Activated T-cell treated with anti-CD3 and anti-CD28 coated beads for 48 hours (primary cell): ENCODE measurements at places on chromosomes 4 and X.

DNA sequence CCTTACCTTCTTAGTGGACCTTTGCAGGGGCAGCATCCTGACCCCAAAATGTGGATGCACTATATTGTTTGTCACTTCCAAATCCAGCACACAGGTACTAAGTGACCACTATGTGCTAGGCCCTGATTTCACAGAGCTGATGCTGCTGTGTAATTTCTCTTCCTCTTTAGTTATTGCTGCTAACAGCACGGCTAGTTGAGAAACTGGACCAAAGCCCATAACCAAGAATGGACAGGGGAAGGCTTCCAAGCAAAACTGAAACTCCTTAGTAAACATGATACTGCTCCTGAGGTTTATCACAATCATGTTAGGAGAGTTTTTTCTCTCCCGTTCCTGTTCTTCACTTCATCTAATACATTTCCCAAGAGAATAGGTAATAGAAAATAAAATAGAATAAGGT, 172.9 kb upstream of the TTC29 start:
- no peak for DNase-seq

DNA sequence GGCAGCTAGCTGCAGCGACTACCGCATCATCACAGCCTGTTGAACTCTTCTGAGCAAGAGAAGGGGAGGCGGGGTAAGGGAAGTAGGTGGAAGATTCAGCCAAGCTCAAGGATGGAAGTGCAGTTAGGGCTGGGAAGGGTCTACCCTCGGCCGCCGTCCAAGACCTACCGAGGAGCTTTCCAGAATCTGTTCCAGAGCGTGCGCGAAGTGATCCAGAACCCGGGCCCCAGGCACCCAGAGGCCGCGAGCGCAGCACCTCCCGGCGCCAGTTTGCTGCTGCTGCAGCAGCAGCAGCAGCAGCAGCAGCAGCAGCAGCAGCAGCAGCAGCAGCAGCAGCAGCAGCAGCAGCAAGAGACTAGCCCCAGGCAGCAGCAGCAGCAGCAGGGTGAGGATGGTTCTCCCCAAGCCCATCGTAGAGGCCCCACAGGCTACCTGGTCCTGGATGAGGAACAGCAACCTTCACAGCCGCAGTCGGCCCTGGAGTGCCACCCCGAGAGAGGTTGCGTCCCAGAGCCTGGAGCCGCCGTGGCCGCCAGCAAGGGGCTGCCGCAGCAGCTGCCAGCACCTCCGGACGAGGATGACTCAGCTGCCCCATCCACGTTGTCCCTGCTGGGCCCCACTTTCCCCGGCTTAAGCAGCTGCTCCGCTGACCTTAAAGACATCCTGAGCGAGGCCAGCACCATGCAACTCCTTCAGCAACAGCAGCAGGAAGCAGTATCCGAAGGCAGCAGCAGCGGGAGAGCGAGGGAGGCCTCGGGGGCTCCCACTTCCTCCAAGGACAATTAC, 1.4 kb downstream of the AR start:
- DNase-seq, result no peak

DNA sequence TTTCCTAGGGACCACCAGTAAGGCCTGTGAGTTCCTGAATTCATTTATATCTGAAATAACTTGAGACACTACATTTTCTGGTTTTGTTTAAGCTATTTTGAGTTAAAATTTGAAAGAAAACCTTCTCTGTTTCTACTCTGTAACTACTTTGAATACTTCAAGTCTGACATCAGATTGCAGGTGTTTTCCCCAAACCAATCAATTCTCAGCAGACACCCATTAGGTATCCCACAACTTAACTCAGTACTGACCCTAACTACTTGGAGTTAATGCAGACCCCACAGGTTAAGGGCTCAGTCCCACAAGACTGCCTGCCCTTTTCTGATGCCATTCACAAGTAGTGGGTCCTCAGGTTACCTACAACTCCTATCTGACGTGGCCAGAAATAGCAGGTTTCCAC, 1100.0 kb upstream of the SLIT2 start:
- DNase-seq, result no peak

GRCh38 chrX:20454117-20454516, 187.4 kb upstream of the RPS6KA3 start:
- DNase-seq, result no peak

GRCh38 chrX:34119122-34119521, 13.0 kb downstream of the FAM47A start:
- DNase-seq, result no peak

GRCh38 chrX:40273356-40274050, 175.7 kb upstream of the BCOR start:
- DNase-seq, result no peak

DNA sequence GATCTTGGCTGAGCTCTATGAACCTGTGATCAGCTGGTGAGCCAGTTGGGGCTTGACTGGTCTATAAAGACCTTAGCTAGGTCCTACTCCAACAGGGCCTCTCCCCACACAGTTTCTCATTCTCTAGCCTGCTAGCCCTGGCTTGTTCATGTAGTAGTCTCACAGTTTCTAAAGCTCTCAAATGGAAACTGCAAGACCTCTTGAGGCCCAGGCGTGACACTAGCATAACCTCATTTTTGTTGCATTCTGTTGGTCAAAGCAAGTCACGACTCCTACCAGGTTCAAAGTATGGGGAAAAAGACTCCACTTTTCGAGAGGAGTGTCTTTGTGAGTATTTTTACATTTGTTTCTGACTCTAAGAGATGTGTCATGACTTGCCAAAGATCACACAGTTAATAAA, 50.9 kb downstream of the CEP44 start:
- DNase-seq, result no peak

GRCh38 chrX:866441-866990, 235.9 kb downstream of the SHOX start:
- DNase-seq, result no peak

GRCh38 chr4:7384929-7385890, 49.5 kb downstream of the PSAPL1 start:
- no peak for DNase-seq

- no peak for DNase-seq
These were observed 331.9 kb downstream of the PACRGL start for GRCh38 chr4:21032089-21032645.

DNA sequence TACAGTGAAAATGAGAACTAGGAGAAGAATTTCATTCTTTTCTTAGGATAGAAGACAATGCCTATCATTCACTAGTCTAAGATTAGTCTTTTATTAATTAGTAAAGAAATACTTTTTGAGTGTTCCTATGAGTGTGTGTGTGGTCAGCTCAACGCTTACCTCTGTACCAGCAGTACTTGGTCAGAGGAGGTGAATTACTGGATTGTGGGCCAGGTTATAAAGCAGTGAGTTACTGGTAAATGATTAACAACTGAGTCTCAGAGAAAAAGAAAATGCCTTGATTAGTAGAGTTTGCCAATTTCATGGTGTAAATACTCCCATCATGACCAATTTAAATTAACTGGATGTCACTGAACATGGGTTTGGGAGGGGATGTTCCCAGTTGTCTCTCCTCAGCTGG, 444.6 kb downstream of the STIM2 start:
- no peak for DNase-seq

DNA sequence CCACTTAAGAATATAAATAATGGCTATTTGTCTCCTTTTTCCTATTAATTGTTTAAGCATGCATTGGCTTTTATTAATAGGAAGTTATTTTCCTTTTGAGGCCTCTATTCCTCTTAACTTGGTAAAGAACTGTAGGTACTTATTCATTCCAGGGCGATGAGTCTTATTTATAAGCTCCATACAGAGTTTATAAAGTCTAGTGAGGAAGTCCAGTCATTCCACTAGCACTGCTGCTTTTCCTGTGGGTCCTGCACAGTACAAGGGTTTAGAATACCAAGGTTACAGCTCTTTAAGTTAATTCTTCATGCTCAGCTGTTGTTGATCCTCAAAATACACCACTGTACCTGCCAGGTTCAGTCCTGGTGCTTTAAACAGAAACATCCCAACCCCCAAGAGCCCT, 28.5 kb upstream of the WNK3 start:
- no peak for DNase-seq

GRCh38 chrX:137052643-137053235, 18.9 kb upstream of the GPR101 start:
- DNase-seq, result no peak

- no peak for DNase-seq
These were observed 15.5 kb upstream of the NHS start for GRCh38 chrX:17359500-17359899.

- DNase-seq, result no peak
These were observed 2.3 kb downstream of the HCFC1 start for GRCh38 chrX:153969125-153969903.
